ENCODE measurements at places on chromosomes 5 and 9.
A peak's percentile ranks its signal among the peaks of the same experiment; 100 is the strongest.

- DNase-seq: no peak
These were observed 173.2 kb downstream of the DAB2IP start for GRCh38 chr9:121824651-121825030.

GRCh38 chr5:3844266-3844665 is 248.6 kb downstream of the IRX1 start:
- DNase-seq: no peak

DNA sequence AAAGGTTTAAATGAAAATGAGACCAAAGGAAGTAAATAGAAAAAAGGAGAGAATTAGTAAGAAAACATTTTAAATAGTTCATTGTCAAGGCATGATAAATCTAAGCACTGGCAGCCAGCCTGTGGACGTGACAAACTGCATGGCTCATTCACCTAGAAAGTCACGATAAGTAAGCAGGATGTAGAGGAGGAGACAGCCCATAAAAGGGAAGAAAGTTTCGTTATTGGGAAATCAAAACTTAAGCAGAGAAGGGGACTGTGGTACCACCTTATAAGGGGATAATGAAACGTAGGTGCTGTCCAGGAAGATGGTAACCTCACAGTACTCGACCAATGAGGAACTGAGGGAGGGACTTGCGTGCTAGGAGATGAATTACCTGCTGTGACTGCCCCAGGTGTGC is 494.5 kb upstream of the GRAMD2B start:
- DNase-seq: no peak

DNA sequence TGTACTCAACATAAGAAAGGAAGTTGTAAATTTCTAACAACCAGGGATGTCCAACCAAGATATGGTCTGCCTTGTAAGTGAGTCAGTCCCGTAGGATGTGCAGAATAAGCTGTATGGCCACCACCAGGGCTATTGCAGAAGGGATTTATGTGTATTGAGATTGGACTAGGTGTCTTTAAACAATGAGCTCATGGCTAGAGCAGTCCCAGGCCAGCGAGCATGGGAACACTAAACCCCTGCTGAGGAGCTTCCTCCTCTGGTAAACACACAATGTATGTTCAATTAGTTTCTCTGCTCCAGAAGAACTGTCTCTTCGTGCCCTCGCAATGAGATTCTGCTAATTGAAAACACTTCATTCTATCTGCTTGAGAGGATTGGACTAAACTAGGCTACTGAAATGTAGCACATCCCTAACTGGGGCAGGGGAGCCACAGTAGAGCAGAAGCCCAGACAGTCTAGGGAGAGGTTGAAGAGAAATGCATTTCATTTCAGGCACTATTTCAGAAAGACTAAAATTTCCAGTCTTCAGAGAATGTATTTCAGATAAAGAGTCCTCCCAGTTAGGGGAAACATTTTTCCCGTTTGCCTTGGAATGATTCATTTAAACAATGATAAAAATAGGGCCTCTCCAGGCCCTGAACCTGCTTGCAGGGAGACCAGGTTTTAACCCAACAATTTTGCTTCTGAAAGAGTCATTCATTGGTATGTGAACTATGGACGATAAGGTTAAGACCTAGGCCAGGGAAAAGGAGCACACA is 154.7 kb downstream of the FAM114A2 start:
- no peak for DNase-seq

- peak; percentile 98 for DNase-seq
These were observed 4.6 kb downstream of the TEX48 start for GRCh38 chr9:114677418-114677817.

DNA sequence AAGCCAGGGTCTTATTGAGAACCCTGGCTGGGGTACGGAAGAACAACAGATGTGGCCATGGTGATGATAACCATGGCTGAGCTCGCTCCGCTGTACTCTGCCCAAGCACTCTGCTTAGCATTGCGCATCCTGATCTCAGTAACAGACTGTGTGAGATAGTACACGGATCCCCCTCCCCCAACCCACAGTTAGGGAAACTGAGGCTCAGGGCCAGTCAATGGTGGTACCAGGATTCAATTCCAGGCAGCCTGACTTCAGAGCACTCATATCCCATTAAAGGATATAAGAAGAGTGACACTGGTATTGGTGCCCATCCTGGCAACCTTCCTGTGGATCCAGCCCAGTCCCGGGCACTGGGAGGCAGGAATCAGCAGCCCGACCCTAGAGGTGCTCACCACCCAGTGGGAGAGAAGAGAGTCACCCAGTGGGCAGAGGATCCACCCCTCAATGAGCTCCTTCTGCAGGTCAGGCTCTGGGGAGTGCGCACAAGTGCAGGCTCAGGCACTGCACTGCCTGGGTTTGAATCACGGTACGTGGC is 26.5 kb upstream of the KIF12 start:
- no peak for DNase-seq

GRCh38 chr5:3598769-3599211 is 3.2 kb downstream of the IRX1 start:
- DNase-seq: no peak

GRCh38 chr9:130903194-130904069 is 6.8 kb upstream of the QRFP start:
- no peak for DNase-seq

GRCh38 chr9:115777610-115778009 is 376.0 kb upstream of the PAPPA start:
- no peak for DNase-seq

GRCh38 chr5:141742866-141743851 is 61.1 kb upstream of the ARAP3 start:
- peak; percentile 7 for DNase-seq

- peak; percentile 62 for DNase-seq
These were observed 1714.1 kb downstream of the EFNA5 start for GRCh38 chr5:105956456-105957196.

- no peak for DNase-seq
These were observed 245.5 kb downstream of the AUH start for GRCh38 chr9:91116211-91116610.

- peak; percentile 54 for DNase-seq
These were observed 20.5 kb downstream of the EQTN start for GRCh38 chr9:27276193-27277030.

DNA sequence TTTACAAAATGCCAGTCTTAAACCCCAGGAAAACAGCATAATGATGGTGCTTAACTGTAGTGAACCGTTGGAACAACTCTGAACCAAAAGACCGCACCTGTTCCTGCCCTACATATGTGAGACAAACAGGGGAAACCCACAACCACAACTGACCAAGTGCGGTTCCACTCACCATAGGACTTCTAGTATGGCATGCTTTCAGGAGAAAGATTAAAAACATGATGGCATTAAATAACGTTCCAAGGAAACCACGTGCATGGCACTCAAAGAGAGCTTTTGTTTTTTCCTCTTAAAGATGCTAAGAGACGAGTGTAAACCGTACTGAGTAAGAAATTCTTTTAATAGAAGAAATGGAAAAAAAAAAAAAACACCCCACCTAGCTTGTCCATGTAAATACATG is 119.8 kb downstream of the SSBP2 start:
- peak; percentile 91 for DNase-seq

DNA sequence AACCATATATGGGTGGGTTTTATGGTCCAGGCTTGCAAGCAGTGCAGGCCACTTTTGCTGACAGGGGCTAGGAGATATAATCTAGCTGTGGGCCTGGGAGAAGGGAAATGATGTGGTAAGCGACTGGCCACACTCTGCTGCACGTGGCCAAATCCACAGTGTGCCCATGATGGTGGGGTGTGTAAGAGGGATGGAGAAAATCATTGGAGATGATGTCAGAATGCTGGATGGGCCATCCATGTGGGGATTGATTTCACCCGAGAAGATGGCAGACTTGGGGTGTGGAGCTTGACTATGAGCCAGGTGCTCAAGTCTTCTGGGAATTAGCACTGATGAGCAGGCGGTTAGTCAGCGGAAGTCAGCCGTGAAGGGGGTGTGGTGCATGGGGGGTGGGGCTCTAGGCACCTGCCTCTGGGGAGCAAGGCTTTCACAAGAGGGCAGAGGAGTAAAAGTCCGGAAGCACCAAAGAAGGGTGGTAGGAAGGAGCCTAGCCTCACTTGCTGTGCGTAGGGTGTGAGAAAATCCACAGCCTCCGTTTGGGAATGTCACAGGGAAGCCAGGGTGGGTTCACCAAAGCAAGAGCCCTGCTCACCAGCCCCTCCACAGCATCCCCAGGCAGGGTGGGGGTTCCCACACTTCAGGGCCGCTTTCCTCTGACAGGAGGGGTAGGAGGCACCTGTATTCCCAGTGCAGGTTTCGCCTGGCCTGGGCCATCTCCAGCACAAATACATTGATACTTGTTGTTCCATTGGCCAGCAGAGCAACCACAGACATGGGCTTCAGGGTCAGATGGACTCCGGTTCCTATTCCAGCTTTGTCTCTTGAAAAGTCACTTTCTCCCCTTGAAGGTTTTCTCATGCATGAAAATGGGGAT is 44.5 kb upstream of the ANGPTL2 start:
- peak; percentile 71 for DNase-seq

DNA sequence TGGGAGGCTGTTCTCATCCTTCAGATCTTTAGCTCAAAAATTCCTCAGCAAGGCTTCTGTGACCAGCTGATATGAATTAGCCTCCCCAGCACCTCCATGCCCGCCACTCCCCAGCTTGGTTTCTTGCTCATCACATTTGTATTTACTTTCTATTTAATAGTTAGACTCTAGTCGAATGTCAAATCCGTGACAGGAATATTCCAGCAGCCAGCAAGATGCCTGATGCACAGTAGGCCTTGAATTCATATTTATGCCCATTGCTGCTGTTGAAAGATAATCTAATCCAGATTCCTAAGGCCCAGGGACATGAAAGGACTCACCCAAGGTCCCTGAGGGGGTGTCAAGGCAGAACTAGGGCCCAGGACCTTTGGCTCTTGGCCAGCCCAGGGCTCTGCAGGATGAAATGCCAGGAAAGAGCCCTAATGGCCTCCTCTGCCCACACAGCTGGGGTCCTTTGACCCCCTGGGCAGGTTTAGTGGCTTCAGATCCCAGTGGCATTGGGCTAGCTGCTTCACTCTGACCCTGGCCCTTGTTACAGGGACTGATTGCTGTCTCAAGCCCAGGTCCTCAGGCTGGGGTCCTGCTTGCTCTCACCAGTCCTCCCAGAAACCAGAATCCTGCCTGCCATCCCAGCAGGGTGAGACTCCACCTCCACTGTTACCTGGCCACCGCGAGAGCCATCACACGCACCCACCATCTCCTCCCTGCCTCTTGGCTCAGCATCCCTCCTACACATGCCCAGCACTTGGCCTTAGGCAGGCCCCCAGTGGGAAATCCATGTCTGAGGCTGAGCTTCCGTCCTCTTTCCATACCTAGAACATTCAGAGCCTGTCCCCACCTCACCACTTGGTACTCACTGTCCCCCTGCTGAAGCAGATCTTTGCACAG is 7.3 kb downstream of the CSF1R start:
- DNase-seq: no peak

DNA sequence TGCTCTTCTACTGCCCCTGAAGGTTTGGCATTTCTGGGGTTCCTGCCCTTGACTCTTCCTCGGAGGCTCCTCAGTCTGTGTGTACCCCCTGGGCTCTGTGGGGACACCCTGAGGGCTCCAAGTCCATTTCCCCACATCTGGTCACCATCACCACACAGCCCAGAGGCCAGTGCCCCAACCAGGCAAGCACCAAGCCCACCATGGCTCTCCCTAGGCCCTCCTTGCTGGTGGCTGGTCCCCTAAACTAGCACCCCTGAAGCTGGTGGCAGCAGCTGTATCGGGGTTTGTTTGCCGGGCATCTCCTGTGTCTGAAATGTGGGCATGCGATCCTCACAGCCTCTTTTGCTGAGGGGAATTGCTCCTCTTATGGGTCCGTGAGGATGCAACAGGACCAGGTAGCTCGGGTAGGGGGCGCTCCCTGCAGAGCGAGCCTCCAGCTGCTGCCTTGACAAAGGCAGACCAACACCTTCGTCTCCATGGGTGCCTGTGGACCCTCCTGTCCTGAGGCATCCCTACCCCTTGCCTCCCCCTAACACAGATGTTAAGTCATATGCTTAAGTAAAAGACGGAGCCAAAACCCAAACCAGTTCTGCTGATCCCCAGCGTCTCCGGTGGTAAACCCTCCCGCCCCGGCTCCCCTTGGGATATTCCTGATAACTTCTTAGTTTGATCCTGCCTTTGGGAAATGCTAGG is 138.9 kb upstream of the IRX4 start:
- no peak for DNase-seq

DNA sequence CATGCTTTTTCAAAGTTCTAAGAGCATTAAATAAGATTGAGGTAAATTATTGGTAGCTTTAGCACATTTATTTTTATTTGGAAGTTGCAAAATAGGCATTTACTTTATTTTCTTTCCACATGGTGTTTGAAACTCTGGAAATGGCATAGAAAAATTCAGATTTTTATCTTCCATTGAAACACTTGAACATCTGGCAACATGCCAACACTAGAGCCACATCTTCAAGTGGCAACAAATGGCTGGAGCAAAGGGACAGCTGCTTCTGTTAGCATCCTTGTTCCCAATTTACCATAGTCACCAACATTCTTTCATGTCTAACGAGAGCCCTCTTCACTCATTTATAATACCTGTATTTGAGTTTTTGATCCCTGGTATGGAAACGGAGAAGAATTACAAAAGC is 539.9 kb downstream of the ZNF608 start:
- no peak for DNase-seq

GRCh38 chr5:43287493-43287892 is 25.7 kb downstream of the HMGCS1 start:
- DNase-seq: no peak

GRCh38 chr5:135670588-135670987 is 91.8 kb upstream of the CXCL14 start:
- no peak for DNase-seq

DNA sequence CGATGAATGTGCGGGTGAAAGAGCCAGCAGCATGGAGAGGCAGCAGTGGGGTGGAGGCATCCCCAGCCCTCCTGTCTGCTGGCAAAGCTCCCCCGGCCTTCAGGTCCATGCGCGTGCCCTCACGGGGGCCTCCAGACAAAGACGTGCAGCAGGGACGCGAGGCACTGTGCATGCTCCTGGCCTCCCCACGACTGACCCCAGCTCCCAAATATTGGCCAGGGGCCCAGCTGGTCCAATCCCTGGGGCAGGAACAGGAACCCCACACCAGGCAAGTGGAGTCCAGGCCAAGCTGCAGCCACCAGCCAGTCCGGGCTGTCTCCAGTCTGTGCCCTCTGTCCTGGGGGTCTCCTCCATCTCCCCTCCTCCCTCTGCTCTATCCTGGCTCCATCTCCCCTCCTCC is 33.5 kb upstream of the LRRC14B start:
- no peak for DNase-seq

DNA sequence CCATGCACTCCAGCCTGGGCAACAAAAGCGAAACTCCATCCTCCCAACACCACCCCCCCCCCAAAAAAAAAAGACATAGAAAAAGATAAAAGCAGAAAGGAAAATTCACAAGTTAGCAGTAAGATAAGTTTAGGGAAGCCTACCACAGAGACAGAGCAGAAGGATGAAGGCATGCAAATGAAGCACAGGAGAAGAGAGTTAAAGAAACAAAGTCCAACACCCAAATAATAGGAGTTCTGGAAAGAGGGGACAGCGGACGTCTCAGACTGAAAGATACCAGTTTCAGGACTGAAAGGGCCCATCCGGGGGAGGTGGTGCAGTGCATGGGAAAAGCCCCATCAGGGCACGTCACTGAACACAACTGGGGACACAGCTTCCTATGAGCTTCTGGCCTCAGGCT is 54.3 kb downstream of the OTULIN start:
- no peak for DNase-seq

- DNase-seq: peak; percentile 92
These were observed 459.2 kb upstream of the RGMB start for GRCh38 chr5:98314292-98314691.
